ENCODE measurements at places on chromosomes 1 and 21.

- peaks cover 5% of the 10 kb centered on the region for H3K4me1 ChIP-seq
- no peaks in the 10 kb centered on the region for H3K36me3 ChIP-seq
- no peak overlapping the region for H3K4me3 ChIP-seq
- peaks cover 10% of the 10 kb centered on the region for H3K27me3 ChIP-seq
- DNase-seq: no peak
- H3K27ac ChIP-seq: no peak overlapping the region
Observed at GRCh38 chr1:20626524-20626923, 6.7 kb upstream of the PINK1 start.

GRCh38 chr1:162373541-162374260, 3.0 kb downstream of the SPATA46 start:
- H3K36me3 ChIP-seq: no peaks in the 10 kb centered on the region
- H3K27me3 ChIP-seq: peaks cover 11% of the 10 kb centered on the region

GRCh38 chr1:83097715-83098114, 901.2 kb downstream of the TTLL7 start:
- peaks cover 15% of the 10 kb centered on the region for H3K36me3 ChIP-seq
- DNase-seq: no peak
- H3K4me3 ChIP-seq: no peak overlapping the region
- no peaks in the 10 kb centered on the region for H3K27me3 ChIP-seq

DNA sequence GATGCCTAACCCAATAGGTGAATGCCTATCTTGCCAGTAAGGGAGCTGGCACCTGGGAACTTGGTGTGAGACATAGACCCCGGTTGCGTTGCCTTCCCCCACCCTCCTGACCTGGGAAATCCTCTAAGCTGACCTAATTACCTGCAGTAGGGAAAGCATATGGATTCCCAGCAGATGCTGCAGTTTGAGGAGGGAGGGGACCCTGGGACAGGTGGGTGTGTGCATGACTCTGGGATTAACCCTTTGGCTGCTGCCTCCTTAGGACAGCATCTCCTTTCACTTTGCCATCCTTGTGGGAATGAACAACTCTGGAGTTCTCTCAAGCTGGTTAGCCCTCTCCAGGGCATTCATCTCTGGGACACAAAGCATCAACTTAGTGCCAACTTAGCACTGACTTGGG, 16.4 kb upstream of the NFASC start:
- H3K27ac ChIP-seq: no peak overlapping the region
- no peak for DNase-seq
- H3K4me3 ChIP-seq: no peak overlapping the region
- peaks cover 32% of the 10 kb centered on the region for H3K27me3 ChIP-seq

GRCh38 chr1:36584874-36585453, 102.3 kb upstream of the CSF3R start:
- peaks cover 18% of the 10 kb centered on the region for H3K27me3 ChIP-seq
- no peak overlapping the region for H3K27ac ChIP-seq
- no peak for DNase-seq
- no peak overlapping the region for H3K4me3 ChIP-seq
- no peaks in the 10 kb centered on the region for H3K36me3 ChIP-seq
- H3K4me1 ChIP-seq: peaks cover 97% of the 10 kb centered on the region

Data from nephron progenitor cell (in vitro differentiated cells).